ENCODE measurements at places on chromosomes 4 and X. TPM values are rescaled to one million over a fixed set of nuclear protein-coding genes. Genes with fewer than 3 reads are reported as not detected.

The VGLL1 gene
- total RNA-seq: not detected

The MAOA gene
- 0.45 TPM for total RNA-seq

The TLL1 gene
- 1.7 TPM for total RNA-seq

The CT45A3 gene
- total RNA-seq: not detected

DNA sequence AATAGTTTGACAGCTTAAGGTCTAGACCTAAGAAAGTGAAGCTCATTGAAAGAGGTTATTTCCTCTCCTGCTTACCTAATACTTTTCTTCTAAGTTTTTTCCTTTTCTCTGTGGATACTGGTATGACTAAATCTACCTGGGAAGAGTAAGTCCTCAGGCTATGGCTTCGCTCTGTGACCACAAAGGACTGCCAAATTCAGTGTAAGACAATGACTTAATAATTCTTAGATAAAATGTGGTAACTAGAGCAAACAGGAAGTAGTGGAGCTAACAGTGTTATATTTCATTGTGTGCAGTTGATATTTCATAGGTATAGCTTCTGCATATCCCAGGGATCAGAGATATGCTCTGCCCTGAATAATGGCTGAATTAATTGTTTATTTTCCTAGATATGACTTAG is 418.9 kb downstream of the CCSER1 start:
- DNase-seq: no peak

- no peak for DNase-seq
These were observed 60.5 kb upstream of the MCUB start for GRCh38 chr4:109499513-109499912.

GRCh38 chrX:107659768-107660167 is 31.5 kb downstream of the PRPS1 start:
- DNase-seq: no peak

GRCh38 chr4:159002950-159003349 is 99.9 kb upstream of the RAPGEF2 start:
- DNase-seq: no peak

DNA sequence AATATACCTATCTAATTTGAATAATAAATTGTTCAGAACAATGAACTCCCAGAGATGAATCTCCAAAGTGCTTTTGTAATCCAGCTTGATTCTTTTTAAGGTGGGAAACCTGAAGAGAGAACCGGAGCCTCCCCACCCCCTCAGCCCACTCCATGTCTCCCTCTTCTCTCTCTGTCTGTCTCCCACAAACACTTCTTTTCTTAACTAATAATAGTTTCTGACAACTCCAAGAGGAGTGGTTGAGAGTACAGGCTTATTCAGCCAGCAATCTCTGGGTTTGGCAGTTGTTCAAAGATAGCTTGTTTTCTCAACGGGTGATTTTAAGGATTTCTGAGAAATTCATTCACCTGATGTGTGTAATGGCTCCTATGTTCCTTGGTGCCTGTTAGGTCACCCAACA is 23.4 kb downstream of the PPP4R3C start:
- DNase-seq: no peak

GRCh38 chrX:13691841-13692371 is 3.0 kb downstream of the RAB9A start:
- no peak for DNase-seq

DNA sequence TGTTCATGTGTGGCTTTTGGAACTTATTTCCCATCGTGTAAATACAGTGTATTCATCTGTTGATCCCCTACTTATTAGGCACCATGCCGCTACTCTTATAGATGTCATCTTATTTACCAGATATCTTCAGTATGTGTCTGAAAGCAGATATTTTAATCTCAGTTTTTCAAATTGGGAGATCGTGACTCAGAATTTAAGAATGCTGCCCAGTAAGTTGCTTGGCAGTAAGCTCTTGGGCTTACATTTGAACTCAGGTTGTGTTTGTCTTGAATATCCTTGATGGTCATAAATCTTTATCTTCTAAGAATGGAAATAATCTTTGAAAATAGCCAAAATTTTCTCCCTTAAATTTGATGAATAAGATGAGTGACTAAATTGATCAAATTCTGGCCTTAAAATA is 45.9 kb upstream of the RPA4 start:
- DNase-seq: no peak

All from neural crest cell (in vitro differentiated cells).